CD4-positive, alpha-beta memory T cell (primary cell): ENCODE measurements at places on chromosomes 1 and 21.

GRCh38 chr1:197857477-197857876 lies 45.0 kb upstream of the C1orf53 start:
- no peak for DNase-seq

GRCh38 chr1:74363220-74363619 lies 128.0 kb downstream of the TNNI3K start:
- no peak for DNase-seq

DNA sequence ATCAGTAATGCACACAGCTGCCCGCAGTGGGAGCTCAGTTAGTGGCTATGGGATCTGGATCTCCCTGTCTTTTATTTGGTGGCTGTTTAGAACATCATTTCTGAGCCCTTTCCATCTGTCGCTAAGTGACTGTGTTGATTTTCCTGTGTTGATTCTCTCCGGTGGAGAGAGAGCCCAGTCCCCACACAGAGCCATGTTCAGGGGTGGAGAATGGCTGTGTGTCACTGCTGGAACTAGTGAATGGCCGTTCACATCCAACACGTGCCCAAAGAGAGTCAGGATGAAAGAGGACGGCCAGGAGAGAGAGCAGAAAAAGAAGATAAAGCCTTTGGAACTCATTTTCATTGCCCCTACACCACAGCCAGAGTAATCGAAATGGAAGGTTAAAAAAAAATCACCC lies 76.2 kb downstream of the FBXO2 start:
- no peak for DNase-seq

DNA sequence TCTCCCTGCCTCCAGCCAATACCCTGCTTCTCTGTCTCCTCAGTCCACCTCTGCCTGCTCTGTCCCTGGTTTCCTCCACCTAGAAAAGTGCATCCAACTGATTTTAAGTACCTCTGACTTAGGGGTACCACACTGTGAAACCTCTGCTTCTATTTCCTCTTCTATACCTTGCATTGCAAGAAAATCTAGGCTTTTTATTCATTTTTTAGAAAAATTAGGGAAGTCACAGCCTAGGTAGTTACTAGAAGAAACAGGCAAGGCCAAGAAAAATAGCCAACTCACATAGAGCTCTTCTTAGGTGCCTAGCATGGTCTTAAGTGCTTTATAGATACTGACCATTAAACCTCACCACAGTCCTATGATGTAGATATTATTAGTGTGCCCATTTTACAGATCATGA lies 39.1 kb downstream of the HIVEP3 start:
- DNase-seq, result no peak

DNA sequence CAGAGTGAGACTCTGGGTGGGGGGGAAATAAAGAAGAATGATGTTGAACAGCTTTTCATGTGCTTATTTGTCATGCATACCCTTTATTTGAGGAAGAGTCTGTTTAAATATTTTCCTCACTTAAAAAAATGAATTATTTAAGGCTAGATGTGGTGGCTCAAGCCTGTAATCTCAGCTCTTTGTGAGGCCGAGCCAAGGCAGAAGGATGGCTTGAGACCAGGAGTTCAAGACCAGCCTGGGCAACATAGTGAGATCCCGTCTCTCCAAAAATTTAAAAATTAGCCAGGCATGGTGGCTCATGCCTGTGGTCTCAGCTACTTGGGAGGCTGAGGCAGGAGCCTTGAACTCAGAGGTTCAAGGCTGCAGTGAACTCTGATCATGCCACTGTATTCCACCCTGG lies 25.4 kb downstream of the SLC30A1 start:
- no peak for DNase-seq

DNA sequence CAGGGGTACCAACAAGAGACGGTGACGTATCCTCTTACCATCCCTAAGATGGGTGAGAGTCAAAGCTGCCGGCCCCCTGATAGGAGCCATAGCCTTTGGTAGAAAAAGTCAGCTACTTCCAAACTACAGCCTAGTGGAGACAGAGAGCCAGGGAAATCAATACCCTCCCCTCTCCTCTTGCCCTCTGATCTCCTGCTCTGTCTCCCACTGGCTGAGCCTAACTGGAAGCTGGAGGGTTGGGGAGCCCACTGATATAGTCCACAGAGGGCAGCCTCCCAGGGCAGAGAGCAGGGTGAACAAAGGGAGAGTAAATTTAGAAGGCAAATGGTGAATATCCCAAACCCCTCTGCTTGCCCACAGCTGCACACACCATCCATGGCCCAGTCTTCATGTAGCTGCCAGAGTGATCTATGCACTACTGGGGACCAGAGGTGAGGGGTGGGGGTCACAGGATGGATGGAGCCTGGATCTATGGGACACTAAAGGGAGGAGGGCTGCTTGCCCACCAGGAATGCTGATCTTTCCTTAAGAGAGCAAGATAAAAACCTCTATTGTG lies 80.0 kb downstream of the DHRS3 start:
- DNase-seq, result no peak

DNA sequence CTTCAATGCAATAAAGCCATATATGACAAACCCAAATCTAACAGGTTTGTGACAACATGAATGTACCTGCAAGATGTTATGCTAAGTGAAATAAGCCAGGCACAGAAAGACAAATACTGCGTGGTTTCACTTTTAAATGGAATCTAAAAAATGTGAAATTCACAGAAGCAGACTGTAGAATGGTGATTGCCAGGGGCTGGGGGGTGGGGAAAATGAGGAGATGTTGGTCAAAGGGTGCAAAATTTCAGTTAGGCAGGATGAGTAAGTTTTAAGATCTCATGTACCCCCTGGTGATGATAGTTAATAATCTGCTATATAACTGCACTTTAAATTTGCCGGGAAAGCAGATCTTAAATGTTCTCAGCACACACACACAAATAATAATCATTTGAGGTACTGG lies 160.5 kb downstream of the PTBP2 start:
- no peak for DNase-seq

- no peak for DNase-seq
Measured at GRCh38 chr1:39833621-39834385, 45.1 kb upstream of the BMP8B start.

- DNase-seq, result no peak
Measured at GRCh38 chr1:175702079-175702795, 41.2 kb downstream of the TNR start.

DNA sequence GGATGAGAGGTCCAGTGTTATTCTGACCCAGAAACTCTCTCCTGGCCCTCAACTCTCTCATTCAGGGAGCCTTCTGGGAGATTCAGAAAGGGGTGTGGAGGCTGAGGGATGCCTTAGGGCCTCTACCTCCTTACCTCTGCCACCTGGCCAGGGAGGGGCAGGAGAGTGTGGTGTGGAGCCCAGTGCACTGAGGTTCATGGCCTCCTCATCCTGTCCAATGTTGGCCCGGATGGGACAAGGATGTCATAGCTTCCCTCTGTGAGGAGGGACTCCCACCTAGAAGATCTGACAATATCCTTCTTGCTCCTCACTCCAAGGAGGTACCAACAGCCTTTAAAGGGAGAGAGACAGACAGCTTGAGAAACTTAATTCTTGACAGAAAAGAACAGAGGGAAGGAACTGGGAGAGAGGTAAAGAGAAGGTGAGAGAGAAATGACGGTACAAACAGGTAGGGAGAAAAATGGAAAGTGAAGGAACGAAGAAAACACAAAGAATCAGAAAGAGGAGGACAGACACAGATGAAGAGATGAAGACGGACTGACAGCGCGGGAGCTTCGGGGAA lies 779 bp downstream of the BEND5 start:
- no peak for DNase-seq
